ENCODE measurements at places on chromosomes 16 and 17. TPM values are rescaled to one million over a fixed set of nuclear protein-coding genes. Genes with fewer than 3 reads are reported as not detected.

- no peak overlapping the region for H3K4me3 ChIP-seq
- DNase-seq: no peak
- H3K27me3 ChIP-seq: no peaks in the 10 kb centered on the region
- no peak overlapping the region for H3K27ac ChIP-seq
Measured at GRCh38 chr16:22126037-22126558, 33.8 kb downstream of the VWA3A start.

- H3K4me3 ChIP-seq: no peak overlapping the region
- H3K4me1 ChIP-seq: no peaks in the 10 kb centered on the region
- H3K27me3 ChIP-seq: no peaks in the 10 kb centered on the region
- H3K27ac ChIP-seq: no peak overlapping the region
- DNase-seq: no peak
Measured at GRCh38 chr16:19135201-19135842, 21.6 kb downstream of the ITPRIPL2 start.

DNA sequence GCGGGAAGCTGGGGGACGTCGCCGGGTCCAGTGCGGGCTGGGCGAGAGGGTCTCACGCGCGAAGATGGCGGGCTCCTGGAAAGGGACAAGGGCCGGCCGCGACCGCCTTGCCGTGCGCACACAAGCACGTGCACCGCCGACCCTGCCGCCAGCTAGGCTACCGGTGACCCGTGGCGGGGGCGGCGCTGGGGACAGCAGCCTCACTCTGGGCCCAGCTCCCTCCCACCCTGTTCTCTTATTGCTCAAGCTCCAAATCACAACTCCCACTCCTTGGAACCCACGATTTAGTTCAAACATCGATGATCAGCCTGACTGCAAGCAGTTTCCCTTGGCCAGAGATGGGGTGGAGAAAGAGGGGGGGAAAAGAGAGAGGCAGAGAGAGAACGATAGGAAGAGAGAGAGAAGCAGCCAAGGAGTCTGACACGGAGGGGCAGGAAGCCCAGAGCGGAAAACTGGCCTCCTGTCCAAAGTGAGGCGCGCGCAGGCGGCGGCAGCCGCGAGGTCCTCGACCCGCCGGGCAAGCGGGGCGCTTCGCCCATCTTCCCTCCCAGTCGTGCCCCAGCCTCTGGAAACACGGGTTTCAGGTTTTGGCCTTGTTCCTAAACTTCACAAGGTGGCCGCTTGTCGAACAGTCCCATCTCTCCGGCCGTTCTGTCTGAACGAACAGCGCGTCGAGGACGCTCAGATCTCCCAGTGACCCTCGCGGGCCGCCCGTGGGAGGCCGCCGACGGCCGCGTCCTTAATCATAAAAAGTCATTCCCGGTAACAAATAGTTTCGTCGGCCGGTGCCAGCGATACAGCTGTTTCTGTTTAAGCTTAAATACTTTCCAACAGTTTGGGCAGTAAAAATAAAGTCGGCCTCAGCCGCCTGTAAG is 1.7 kb upstream of the CBX8 start:
- H3K36me3 ChIP-seq: no peaks in the 10 kb centered on the region
- no peak overlapping the region for H3K4me3 ChIP-seq
- no peak overlapping the region for H3K27ac ChIP-seq
- peaks cover 57% of the 10 kb centered on the region for H3K27me3 ChIP-seq
- no peak for DNase-seq

DNA sequence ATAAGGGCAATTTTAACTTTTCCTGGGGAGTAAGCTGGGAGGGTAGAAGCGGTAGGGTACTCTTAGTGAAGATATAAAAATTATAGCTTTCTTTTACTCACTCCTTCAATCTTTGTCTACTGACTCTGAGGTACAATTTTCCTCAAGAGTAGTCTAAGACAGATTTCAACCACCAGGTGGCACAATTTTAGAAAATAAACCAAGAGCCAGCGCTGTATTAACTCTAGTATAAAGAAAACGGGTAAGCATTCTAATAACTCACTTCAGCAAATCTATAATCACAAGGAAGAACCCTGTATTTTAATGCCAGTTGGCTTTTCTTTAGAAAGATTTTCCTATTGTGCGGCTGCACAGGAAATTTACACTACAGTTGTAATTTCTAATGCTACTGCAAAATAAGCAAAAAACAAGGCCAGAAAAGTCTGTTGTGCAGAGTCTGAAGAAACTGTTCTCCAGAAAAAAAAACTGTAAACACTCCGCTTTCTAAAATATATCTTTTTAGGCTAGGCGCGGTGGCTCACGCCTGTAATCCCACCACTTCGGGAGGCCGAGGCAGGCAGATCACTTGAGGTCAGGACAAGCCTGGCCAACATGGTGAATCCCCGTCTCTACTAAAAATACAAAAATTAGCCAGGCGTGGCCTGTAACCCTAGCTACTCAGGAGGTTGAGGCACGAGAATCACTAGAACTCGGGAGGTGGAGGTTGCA is 1.9 kb downstream of the CMC2 start:
- H3K36me3 ChIP-seq: no peaks in the 10 kb centered on the region
- H3K27ac ChIP-seq: peak overlapping the region; percentile 10
- H3K4me3 ChIP-seq: no peak overlapping the region
- H3K27me3 ChIP-seq: no peaks in the 10 kb centered on the region

DNA sequence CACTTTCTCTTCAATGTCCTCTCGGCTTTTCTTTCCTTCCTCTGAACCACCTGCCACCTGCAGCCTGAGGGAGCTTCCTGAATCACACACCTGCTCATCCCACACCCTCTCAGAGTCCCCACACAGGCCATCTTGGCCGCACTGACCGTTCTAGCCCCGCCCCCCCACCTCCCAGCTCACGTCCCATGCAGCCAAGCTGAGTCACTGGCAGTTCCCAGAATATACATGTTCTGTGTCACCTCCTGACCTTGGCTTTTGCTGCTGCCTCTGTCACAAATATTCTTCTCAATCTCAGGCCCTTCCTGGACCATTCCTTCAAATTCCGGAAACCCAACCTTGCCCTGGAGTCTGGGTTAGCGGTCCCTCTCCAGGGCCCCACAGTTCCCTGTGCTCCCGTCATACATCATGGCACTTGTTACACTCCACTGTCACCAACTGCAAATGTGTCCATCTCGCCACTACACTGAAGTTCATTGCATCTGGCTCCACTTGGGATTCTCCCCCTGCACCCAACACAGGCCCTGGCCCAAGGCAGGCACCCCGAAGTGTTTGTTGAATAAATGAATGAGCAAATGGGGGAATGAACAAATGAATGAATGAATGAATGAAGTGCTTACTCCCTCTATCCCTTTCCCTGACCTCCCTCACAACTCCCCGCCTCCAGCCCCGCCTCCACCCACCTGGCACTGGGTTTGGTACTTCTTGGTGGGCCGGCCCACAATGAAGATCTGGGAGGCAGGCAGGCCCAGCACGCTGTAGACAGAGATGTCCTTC is 12.8 kb downstream of the PIMREG start:
- no peaks in the 10 kb centered on the region for H3K27me3 ChIP-seq
- H3K27ac ChIP-seq: no peak overlapping the region
- H3K36me3 ChIP-seq: no peaks in the 10 kb centered on the region
- no peak overlapping the region for H3K4me3 ChIP-seq

GRCh38 chr16:58393138-58393504 is 850 bp downstream of the GINS3 start:
- no peak for DNase-seq
- no peaks in the 10 kb centered on the region for H3K36me3 ChIP-seq
- H3K4me3 ChIP-seq: peak overlapping the region; percentile 88
- H3K27me3 ChIP-seq: no peaks in the 10 kb centered on the region
- H3K27ac ChIP-seq: peak overlapping the region; percentile 85
- no peaks in the 10 kb centered on the region for H3K4me1 ChIP-seq

DNA sequence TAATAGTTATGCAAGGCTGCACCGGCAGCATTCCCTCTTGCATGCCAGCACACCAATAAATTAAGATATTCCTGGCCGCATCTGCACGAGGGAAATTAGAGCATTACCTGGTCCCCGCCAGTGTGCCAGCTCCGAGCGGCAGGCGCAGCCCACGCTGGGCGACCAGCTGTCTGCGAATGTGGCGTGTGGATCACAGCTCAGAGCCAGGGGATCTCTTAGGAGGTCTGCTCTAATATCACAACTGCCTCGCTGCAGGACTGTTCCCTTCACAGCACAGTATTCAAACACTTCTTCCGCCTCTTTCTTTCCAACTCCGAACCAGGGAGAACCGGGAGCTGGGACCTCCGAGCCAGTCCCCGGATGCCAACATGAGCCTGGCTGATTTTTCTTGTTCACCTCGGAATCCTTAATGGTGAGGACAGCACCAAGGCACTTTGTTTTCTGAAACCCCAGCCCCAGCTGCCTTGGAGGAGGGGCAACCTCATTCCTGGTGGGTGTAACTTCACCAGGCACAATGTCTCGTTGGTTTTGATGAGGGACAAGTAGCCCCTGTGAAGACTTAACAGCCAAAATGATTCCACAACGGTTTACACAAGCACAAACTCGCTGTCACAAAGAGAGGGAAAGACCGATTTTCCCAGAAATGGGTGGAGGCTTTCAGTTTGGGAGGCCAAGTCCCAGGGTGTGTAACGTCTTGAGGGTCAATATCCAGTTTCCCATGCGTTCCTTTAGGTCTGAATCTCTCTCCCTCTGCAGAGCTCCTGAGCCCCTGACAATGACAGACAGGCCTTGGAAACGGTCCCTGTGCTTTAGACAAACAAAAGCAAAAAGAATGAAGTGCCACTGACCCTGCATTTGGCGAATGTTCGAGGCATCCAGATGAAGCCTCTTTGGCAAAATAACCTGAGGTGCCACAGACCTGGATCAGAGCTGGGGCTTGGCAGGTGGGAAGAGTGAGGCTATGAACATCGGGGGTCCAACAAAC is 213.2 kb downstream of the C16orf78 start:
- no peak for DNase-seq
- no peaks in the 10 kb centered on the region for H3K4me1 ChIP-seq
- no peak overlapping the region for H3K4me3 ChIP-seq

DNA sequence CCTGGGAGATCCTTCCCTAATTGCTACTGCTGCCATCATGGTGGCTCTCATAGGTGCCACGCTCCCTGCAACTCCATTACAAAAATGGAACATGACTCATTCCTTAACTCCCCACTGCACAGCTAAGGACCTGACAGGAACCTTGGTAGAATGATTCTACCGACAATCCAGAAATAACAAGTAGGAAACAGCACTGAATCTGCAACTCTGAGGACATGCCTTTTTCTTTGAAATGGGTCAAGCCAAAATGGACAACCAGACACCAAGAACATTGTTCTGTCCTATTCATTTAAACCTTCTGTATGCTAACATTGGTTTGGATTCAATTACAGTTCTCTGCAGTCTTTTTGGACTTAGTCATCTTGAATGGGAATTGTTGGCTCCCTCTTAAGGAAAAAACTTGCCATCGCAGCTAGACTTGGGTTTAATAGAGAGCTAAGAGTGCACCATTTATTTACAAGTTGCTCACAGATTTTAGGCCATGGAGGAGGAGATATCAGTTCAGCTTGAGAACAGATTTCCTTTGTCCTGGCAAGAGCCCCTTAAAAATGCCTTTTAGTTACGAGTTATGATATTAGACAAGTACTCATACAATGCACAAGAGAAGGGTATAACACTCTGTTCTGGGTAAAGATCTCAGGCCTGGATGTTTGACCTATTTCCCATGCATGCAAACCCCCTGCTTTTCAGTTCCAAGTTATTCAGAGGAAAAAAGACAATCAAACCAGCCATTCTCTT is 20.9 kb upstream of the NSRP1 start:
- no peaks in the 10 kb centered on the region for H3K27me3 ChIP-seq
- H3K27ac ChIP-seq: no peak overlapping the region
- no peaks in the 10 kb centered on the region for H3K36me3 ChIP-seq
- no peak overlapping the region for H3K4me3 ChIP-seq

- DNase-seq: no peak
- no peak overlapping the region for H3K27ac ChIP-seq
Measured at GRCh38 chr16:363766-364490, 6.4 kb downstream of the MRPL28 start.

- H3K4me1 ChIP-seq: no peaks in the 10 kb centered on the region
- DNase-seq: no peak
- H3K27me3 ChIP-seq: no peaks in the 10 kb centered on the region
- no peak overlapping the region for H3K4me3 ChIP-seq
Measured at GRCh38 chr16:58034128-58034685, 8.7 kb downstream of the MMP15 start.

- DNase-seq: no peak
- no peaks in the 10 kb centered on the region for H3K36me3 ChIP-seq
- no peak overlapping the region for H3K4me3 ChIP-seq
- peaks cover 9% of the 10 kb centered on the region for H3K4me1 ChIP-seq
Measured at GRCh38 chr17:57537524-57538410, 207.3 kb downstream of the CCDC182 start.

DNA sequence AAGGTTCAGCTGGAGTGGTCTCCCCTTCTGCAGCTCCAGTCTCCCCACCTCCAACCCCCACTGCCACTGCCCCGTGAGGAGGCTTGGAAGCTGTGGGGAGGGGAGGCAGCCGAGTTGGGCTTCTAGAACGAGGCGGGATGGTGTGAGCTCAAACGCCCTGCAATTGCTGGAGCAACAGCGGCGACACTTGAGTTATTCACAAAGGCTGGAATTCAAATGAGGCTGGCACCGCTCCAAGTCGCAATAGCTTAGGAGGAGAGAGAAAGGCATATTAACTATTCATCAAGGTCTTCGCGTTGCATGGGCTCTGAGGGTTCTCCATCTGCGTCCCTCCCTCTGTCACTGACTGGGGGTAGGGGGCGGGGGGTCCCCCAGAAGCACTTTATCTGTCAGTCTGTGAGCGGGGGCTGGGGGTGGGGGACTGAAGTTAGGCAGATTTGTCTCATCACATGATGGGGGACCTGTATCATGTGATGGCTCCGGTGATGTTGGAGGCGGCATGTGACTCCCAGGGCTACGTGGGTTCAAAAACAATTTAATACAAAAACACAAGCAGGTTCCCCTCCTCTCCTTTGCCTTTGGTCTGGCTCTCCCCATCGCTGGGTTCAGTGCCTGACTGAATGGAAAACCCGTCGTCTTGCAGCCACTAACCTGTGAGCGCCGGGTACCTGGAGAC is 70.5 kb downstream of the RBBP6 start:
- peak; percentile 69 for DNase-seq
- H3K27ac ChIP-seq: peak overlapping the region; percentile 10
- no peaks in the 10 kb centered on the region for H3K4me1 ChIP-seq
- H3K27me3 ChIP-seq: no peaks in the 10 kb centered on the region
- H3K36me3 ChIP-seq: no peaks in the 10 kb centered on the region

DNA sequence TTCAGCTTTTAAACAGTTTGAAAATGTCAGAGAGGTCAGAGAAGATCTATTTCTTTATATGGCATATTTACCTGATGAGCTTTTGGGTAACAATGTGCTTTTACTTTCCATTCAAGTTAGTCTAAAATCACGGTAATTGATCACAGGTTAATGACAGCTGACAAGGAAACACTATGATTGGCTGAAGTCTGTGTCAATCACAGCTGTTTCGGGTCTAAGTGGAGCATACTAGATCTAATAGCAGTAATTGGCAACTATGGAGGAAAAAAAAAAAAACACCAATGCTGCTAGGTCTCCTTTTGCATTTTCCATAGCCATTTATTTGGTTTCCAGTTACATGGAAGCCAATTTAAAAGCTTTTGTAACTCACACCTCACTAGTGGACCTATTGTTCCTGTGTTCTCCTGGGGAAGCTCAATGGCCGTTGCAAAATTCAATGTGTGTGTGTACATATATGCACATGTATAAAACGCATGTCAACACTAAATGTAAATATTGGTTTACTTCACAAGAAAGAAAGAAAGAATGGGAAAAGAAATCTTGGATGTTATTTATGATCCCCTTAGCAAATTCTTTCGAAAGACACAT is 568.3 kb upstream of the ZFHX3 start:
- no peaks in the 10 kb centered on the region for H3K36me3 ChIP-seq
- no peaks in the 10 kb centered on the region for H3K27me3 ChIP-seq
- no peaks in the 10 kb centered on the region for H3K4me1 ChIP-seq

The MYL4 gene
- total RNA-seq: not detected

The DDX52 gene
- total RNA-seq: 25.2 TPM

The JPT1 gene
- 13.7 TPM for total RNA-seq

The ACSM5 gene
- 2.0 TPM for total RNA-seq

All from uterus (tissue), 4 donors.